T47D (cell line): ENCODE measurements at places on chromosomes 4 and X.

DNA sequence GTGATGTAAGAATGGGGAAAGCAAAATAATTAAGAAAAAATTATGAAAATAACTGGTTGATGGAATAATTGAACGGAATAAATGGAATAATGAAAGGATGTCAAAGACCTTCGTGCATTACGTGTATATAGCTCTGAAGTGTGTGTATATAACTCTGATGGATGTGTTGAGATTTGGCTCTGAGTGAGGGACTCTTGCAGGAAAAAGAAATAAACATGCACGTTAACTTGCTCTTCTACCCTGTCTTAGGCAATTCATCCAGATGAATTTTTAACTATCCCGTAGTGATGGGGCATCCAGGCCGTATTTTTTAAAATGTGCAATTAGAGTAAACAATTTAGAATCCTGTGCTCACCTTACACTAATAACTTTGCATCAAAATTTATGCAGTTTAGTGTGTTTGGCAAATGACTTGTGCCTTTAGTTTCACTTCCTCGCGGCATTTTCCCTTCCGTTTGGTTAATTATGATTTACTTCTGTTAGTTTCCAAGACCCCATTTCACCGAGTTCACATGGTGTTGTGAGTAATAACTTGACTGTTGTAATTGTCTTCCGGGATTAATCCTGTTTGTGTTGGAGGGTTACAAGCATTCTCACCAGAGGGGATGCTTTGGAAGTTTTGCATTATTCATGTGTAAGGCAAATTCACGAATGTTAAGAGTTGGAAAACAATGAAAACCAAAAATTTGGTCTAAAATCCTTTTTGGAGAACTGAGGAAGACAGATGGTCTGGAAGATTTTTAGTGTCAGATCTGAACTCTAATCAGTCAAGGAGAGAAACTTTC is 256.5 kb upstream of the FAT1 start:
- no peak for DNase-seq

GRCh38 chr4:146072376-146072775 is 103.1 kb upstream of the LSM6 start:
- no peak for DNase-seq

DNA sequence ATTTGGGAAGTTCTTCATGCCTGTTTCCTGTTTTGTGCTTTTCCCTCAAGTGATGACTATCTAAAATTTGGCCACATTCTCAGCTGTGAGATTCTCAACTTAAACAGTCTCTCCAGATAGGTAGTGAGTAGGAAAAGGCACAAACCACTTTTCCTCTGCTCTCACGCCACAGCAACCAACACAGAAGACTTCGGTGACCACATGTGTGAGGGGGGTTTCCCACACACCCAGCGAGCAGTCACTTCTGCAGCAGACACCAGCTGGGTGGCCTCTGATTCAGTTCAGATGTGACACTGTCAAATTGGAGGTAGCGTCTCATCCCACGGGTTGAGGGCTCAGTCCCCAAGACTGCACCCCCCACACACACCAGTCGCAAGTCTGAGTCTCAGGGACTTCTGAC is 25.1 kb upstream of the CLDN34 start:
- DNase-seq, result no peak

DNA sequence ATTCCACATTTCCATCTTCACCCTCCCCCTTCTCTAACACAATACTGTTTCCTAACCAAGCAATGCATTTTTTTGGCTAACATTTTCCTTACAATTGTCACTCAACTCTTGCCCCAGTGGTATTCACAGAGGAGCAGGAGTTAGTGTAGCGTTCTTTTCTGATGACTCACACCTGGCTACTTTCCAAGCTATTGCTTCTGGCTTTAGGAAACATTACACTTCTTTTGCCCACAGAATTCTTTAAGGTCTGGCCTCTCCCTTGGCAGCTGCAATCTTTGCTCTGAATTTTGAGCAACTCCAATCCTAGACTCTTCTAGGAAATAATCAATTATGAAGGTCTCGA is 27.5 kb upstream of the PDGFC start:
- peak; percentile 13 for DNase-seq

- no peak for DNase-seq
These were observed 8.7 kb downstream of the TIMP1 start for GRCh38 chrX:47590984-47591383.

DNA sequence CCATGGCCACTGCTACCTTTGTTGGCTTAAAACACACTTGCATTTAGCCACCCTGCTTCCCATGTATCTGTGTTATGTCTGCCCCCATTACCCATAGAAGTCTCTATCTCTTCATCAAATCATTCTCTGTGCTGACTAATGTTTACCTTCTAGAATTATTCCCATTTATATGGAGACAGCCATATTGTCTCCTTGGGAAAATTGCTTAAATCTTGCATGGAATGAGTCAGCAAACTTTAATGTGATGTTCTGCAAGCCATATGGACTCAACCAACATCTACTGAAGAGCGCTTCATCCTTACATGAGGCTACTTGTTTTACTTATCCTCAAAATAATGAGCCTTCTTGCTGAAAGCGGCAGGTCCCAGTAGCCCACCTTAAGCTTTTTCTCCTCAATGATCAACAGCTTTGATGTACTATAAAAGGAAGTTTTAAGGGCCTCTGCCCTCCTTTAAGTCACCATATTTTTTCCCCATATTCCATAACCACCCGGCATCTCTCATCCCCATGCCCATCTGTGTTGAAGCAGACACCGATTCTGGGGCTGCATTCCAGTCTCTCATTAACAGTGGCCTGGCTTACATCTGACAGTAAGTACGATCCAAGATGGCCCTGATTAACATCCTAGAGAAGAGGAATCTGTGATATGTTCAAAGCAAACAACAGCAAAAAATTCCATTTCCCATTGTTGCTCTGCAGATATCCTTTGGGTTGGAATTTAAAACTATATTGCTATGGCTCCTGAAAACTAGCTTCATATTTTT is 130.4 kb downstream of the ARHGAP6 start:
- no peak for DNase-seq

GRCh38 chr4:158624889-158625478 is 46.7 kb downstream of the C4orf46 start:
- DNase-seq, result peak; percentile 70
